GM12865 (cell line): ENCODE measurements at places on chromosomes 12 and 14.

DNA sequence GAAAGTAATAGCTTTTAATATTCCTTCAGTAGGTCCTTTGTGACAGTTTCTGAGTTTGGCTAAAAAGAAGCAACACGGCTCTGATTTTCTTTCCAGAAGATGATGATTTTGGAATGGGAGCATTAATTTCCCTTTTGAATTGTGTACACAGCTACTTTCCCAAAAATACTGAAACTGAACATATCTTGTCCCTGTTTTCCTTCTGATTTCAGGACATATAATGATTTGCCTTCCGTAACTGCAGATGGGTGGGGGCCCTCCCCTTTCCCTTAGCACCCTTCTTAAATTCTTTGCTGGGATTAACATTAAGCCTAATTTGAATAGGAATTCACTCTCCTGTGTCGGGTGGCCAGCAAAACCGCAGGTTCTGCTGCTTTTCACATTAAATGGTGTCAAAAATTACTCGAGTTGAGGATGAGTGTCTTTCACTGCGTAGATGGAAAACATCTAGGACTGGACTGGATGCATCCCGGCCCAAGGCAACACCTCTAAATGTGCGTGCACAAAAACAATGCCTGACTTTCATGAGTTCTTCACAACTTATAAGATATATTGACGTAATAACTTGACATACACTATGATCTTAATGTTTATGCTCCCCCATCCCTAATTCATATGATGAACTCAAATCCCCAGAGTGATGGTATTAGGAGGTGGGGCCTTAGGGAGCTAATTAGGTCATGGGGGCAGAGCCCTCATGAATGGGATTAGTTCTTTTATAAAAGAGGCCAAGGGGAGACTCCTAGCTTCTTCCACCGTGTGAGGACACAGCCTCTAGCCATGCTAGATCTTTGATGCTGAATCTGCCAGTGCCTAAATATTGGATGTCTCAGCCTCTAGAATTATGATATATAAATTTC is 158.1 kb downstream of the AEBP2 start:
- DNase-seq: no peak

- DNase-seq: no peak
Observed at GRCh38 chr12:54565986-54566544, 16.7 kb downstream of the PDE1B start.

DNA sequence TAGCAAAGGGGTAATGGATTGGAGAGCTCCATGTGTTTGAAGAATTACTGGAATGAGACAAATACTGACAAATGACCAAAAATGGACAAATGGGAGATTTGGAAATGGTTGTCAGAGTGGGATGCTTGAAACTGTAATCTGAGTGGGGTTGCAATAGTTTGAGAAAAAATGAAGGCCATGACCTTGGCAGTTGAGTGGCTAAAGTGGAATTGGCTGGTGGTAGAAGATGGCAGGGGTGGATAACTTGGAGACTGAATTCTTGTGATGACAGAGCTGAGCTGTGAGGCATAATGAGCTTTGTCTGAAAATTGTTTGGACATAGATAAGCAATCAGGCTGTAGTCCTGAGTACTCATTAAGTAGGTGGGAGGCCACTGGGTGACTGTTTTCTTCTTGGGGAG is 222.5 kb upstream of the PRICKLE1 start:
- DNase-seq: no peak

- no peak for DNase-seq
Observed at GRCh38 chr12:122312926-122313325, 46.6 kb upstream of the VPS33A start.

DNA sequence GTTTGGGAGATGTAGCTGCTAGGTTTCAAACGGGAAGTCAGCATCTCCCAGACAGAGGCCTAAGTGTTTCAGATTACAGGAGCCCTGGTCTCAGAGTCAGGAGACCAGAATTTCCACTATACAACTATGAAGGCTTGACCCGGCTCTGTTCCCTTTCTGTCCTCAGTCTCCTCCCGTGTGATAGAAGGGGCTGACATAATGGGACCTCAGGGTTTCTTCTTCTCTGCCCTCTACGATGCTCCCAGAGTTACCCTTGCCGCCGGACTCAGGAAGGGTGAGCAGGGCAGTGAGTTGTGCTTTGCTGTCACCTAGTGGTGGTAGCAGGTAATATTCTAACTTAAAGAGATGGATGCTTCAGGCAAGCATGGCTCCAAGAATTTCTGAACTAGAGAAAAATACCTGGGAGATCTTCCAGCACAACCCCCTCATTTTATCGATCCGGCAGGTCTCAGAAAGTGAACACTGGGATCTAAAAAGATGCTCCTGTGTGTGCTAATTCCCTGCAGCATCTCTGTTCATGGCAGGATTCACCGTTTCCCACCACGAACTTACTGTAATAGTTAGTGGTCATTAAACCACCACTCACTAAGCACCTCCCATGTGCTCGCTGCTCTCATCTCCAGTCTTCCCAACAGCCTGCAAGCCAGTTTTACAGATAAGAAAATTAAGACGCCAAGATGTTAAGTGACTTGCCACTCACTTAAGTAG is 84.4 kb downstream of the VWF start:
- peak; percentile 68 for DNase-seq

DNA sequence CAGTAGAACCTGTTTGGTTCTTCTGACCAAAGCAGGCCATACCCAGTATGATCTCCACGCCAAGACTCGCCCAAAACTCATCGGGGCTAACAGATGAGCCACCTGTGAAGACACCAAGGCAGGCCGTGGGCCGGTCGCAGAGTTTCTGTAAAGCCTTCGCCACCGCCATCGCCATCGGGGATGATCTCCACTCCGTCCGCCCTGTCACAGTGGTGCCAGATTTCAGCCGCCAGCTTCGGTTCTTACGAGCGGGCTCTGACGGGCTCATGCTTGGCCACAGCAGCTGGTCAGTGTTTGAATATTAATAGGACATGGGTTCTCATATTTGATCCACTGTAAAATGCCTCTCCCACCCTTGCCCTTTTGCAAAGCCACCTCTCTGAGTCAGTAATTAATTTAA is 113.2 kb upstream of the TMEM132D start:
- no peak for DNase-seq

- no peak for DNase-seq
Observed at GRCh38 chr14:45198551-45198950, 54.5 kb downstream of the MIS18BP1 start.

DNA sequence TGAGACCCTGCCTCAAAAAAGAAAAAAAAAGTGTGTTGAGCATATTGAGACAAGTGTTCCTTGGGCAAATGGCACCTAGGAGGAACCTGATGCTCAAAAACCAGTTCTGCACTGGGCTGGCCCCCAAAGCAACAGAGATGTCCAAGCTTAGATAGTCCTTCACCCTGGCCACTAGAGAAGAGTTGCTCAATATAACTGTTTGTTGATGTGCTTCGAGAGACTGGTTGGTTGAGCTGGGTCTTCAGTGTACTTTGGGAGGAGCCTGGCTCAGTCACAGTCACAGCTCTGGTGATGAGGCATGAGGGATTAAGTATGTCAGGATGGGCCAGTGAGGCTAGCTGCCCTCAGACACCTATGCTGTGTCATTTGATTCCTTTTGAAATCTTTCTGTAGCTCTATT is 38.0 kb downstream of the SLC2A14 start:
- no peak for DNase-seq

GRCh38 chr14:34699873-34700621 is 14.3 kb downstream of the CFL2 start:
- DNase-seq: no peak

DNA sequence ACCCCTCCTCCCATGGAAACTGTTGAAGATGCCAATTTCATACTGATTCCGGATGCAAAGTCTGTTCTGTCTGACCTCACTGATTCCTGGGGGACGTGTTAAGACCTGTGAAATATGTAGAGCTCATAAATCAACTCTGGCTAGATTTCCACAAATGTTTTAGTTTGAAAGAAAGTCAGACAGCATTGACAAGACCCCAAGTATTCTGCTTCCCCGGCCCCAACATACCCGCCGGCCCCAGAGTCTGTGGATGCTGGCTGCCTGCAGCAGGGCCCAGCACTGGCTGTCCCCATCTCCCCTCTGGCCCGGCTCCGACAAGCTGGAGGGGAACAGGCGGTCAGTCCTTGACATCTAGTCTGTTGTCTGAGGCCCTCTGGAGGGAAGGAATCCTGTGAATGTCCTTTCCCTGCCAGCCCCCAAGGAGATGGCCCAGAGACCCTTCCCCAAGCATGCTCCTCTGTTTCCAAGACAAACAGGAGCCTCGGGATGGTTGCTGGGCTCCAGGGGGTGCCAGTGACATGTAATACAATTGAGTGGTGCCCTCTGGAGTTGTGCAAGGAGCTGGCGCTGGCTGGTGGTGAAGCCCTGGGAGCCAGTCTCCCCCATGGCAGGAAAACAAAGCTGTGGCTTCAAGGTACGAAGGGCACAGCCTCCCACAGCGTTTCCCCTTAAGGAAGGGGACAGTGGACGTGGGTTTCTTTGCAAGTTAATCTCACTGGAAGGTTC is 22.3 kb downstream of the FBLN5 start:
- DNase-seq: no peak

GRCh38 chr14:89960914-89961313 is 5.2 kb downstream of the TDP1 start:
- DNase-seq: no peak

GRCh38 chr12:31768046-31768445 is 39.2 kb upstream of the AMN1 start:
- DNase-seq: peak; percentile 30

- no peak for DNase-seq
Observed at GRCh38 chr14:97832776-97833175, 1035.6 kb downstream of the VRK1 start.

DNA sequence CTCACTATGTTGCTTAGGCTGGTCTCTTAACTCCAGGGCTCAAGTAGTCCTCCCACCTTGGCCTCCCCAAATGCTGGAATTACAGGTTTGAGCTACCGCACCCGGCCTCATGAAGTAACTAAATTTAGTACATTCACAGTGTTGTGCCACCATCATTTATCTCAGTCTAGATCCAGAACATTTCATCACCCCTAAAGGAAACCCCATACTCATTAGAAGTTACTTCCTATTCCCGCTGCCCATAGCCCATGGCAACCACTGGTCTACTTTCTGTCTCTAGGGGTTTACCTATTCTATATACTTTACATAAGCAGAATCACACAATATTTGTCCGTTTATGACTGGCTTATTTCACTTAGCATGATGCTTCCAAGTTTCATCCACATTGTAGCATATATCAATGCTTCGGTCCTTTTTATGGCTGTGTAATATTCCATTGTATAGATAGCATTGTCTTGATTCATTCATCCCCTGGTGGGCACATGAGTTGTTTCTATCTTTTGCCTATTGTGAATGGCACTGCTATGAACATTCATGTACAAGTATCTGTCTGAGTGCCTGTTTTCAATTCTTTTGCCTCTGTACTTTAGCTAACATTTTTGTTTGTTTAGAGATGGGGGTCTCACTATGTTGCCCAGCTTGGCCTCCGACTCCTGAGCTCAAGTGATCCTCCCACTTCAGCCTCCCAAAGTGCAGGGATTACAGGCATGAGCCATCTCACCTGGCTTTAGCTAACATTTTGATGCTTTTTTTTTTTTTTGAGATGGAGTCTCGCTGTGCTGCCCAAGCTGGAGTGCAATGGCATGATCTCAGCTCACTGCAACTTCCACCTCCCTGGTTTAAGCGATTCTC is 10.2 kb upstream of the SH2B3 start:
- no peak for DNase-seq

DNA sequence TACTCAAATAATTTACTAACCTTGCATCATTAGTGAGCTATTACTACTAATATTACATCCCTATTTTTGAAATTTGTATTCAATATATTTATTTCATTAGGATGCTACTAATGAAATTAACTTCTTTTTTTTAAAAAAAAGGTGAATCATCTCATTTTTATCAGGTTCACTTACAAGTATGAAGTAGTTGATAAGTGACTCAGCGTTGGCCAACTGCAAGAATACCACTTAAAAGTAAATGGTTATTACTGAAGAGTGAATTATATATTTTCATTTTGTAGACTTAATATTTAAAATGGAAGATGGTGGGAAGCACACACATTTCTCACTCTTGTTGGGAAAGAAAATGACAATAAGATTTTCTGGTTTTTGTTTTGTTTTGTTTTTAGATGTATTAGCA is 19.6 kb downstream of the OR4N2 start:
- DNase-seq: no peak

DNA sequence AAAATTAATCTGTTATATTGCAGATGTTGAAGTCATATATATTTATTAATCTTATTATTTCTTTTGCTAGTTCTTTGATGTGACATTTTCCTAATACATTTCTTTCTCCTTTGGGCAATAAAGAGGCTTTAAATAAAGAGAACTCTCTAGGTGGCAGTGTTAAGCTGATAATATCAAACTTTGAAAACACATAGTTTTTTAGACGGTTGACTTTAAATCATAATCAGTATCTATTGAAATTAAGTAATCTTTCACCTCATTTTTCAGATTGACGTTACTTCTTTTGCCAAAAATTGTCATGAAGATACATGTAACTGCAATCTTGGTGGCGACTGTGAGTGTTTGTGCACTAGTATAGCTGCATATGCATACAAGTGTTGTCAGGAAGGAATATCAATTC is 130.8 kb upstream of the PTPRQ start:
- no peak for DNase-seq

DNA sequence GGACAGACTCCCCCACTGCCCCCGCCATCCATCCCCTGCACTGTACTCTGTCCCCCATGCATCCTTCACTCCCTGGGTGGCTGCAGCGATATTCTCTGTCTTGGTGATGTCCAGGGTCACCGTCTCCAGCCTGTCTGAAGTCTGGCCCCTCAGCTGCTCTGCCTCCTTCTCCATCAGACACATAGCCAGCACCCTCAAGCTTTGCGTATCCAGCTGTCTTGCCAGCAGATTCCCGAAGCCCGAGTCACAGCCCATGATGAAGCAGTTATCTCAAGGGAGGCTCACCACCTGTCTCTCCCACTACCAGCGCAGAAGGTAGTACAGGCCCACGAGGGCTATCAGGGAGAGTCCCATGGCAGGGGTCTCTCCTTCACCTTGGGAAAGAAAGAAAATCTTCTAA is 77.8 kb downstream of the HSD17B6 start:
- DNase-seq: no peak

- DNase-seq: no peak
Observed at GRCh38 chr14:101928415-101928841, 35.9 kb upstream of the DYNC1H1 start.

DNA sequence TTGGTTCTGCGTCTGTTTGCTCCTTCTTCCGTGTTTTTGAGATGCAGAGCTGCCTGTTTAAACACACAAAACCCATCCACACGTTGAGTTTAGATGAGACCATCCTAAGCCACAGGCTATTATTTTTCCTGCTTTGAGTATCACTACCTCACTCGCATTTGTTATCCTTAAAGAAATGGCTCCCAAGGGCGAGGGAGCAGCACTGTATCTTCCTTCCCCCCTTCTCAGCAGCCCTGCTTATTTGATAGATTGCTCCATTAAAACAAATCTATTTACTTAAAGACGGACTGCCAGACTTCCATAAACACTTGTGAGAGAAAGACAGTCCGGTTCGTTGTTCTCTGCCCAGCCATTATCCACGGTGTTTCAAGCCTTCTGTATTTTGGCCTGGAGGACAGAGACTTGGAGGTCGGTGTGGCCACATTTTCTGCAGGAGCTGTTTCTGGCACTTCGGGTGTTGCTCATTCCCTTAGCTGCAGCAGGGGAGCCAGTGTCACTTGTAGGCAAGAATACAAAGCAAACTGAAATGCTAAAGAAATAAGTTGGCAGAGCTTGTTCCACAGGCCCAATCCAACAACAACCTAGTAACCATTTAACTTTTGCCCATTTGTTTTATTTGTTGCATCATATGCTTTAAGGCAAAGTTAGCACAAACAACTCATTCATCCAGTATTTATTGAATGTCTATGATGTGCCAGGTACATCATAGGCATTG is 275.4 kb downstream of the TTC6 start:
- DNase-seq: no peak

GRCh38 chr14:89508863-89509262 is 91.8 kb upstream of the FOXN3 start:
- DNase-seq: no peak

GRCh38 chr12:124709722-124710687 is 142.6 kb upstream of the NCOR2 start:
- DNase-seq: no peak
